ENCODE measurements at places on chromosomes 13 and 19.

DNA sequence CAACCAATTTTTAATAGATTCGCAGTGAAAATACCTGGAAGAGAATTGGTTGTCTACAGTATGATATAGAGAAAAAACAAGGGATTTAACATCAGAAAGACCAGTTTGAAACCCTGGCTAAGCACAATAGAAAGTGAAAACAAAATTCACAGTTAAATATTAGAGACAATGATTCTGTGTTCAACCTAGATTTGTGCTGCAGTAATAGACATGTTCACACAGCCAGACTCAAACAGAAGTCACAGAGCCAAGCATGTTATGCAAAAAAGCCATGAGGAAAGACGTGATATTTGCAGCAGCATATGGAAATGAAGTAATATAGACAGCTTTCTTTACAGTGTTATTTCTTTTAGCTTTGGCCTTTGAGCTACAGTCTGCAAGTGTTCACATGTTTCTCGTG, 48.1 kb downstream of the SCEL start:
- DNase-seq = no peak

GRCh38 chr19:4871711-4872110, 4.2 kb upstream of the PLIN3 start:
- DNase-seq = no peak

GRCh38 chr13:29923554-29924481, 73.4 kb upstream of the UBL3 start:
- peak; percentile 65 for DNase-seq

- no peak for DNase-seq
Observed at GRCh38 chr19:31910224-31910623, 435.2 kb upstream of the ZNF507 start.

DNA sequence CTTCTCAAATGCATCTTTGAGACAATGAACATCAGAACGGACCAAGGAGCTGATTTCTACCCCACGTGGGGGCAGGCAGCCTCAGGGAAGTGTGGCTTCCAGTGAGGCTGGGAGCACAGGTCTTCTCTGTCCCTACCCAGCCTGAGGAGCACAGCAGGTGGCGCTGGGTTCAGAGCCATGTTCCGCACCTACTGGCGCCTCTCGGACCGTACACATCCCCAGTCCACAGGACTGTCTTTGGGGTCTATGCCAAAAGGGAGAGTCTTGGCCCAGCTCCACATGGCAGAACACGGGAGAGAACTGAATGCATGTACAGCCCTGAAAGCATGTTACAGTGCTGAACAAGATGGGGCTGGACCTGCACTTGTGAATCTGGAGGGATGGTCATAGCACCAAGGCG, 22.6 kb downstream of the SUGP1 start:
- DNase-seq = no peak

- DNase-seq = peak; percentile 25
Observed at GRCh38 chr13:74978591-74978990, 503.4 kb downstream of the TBC1D4 start.

DNA sequence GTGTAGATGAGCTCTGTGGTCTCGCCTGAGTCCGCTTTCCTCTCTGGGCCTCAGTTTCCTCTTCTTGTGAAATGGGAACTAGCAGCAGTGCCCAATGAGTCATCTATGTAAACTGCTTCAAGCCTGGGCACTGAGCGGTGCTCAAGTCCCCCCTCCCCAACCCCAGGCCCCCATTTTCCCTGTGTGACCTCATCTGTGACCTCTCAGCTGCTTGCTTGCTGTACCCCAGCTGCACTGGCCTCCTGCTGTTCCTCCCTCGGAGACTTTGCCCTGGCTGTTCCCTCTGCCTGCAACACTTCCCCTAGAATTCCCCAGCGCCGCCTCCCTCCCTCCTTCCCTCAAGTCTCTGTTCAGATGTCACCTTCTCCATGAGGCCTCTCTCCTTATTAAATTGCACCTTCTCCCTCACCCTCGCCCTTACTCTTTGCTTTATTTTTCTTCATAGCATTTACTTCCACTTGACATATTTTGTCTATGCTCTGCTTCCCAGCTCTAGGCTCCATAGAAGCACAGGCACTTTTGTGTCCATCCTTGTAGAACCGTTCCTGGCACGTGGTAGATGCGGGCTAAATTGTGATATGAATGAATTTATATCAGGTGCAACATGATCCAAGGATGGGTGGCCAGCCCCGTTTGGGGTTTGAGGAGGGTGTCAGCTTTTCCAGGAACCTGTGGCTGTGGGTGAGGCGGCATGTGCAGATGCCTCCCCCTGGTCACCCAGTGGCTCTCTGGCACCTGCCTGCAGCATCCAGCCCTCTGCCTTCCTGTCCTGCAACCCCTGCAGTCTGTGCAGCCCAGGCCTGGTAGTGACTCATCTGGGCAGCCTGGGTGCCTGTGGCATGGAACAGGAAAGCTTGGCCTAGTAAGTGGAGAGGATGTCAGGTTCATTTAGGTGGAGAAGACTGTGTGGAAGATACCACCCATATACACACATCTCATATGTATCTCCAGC, 26.3 kb downstream of the SIPA1L3 start:
- DNase-seq = no peak

- no peak for DNase-seq
Observed at GRCh38 chr19:869245-870177, 10.0 kb downstream of the CFD start.

DNA sequence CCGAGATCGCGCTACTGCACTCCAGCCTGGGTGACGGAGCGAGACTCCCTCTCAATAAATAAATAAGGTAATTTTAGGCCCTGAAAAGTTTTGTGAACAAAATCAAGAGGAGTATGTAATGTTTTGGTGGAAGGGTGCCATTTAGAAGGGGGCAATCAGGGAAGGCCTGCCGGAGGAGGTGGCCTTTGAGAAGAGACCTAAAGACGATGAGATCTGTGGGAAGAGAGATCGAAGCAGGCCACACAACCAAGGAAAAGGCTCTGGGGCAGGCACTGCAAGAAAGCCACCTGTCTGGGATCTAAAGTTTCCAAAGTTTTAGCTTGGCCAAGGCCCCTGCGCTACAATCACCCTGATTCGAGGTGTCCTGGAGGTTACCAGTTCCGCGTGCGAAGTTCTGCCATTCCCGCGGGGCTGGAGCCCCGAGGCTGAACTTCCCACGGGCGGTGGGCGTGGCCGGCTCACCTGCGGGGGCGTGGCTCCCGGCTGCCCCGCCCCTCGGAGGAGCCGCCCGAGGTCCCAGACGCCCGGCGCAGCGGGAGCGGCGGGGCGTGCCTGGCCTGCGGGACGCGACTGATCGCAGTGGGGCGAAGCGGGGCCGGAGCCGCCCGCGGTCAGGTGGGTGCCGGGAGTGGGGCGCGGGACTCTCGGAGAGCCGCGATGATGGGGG, at the start of gene KLC3:
Gene KLC3, plus strand, starts transcription at position 519 of the 667 bp plus-strand sequence. CDS start 4,792 bp downstream, outside the sequence.
- peak; percentile 72 for DNase-seq

Measured in NCI-H1417 (cell line).